Esophagus mucosa (tissue), 1 donor: ENCODE measurements at places on chromosomes 7 and 10.
A peak's percentile ranks its signal among the peaks of the same experiment; 100 is the strongest.

DNA sequence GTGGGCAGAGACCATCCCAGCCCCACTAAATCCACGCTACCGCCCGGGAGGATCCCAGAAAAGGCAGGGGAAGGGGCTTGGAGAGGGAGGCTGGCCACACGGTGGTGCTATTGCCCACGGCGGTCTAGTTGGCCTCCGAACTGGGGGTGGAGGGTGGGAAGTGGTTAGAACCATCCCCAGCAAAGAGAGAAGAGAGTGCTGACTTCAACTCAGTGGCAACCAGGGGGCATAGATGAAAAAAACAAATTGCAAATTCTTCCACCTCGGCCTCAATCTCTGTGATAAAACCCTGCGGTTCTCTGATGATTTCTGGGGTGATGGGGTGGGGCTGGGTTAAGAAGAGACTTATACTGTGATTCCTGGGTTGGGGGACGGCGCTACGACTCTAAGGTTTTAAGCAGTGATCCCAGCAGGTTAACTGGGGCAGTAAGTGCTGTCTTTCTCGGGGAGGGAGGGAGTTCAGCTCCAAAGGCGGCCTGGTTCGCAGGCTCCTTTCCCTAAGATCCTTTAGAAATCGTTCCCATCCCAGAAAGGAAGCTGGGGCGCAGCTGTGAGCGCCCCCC lies 154.5 kb upstream of the LYZL2 start:
- ATAC-seq: peak; percentile 74

DNA sequence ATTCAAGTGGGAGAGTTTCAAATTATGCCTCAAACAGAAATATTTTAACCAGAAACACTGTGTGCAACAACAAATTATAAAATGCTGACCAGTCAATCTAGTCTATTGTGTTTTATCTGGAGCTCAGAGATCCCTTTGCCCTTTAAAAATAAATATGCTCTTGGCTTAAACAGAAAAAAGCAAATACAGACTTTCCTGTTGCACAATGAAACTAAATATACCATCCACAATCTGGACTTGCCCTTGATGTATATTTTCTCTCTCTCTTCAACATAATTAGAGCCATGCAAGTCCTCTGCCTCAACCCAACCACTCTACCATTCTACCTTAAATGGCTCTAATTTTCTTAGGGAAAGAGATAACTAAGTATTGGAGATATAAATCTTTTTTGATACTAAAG lies 34.9 kb downstream of the ASAH2 start:
- ATAC-seq: no peak

GRCh38 chr10:122455376-122456079 lies 1.1 kb downstream of the ARMS2 start:
- ATAC-seq: no peak

DNA sequence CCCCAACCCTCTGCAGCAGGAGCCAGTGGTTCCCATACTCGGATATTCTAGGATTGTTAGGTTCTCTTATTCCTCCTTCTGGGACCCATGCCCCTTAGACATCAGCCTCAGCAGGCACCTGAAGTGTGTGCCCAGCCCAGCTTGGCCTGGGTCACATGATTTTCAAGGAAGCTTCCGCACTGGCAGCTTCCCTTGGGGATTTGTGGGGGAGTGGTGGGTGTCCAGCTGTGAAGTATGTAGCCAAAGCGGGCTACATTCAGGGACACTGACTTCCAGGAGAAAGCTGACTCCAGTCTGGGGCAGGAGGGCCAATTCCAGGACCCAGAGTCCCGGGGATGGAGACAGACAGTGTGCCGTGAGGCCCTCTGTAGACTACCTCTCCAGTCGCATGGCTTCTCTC lies 1.3 kb downstream of the LDB1 start:
- no peak for ATAC-seq

- peak; percentile 11 for ATAC-seq
Measured at GRCh38 chr7:73985737-73986141, 42.2 kb upstream of the ELN start.
